Spleen (tissue), 13 donors: ENCODE measurements at places on chromosomes 7 and 10. TPM values are rescaled to one million over a fixed set of nuclear protein-coding genes. Genes with fewer than 3 reads are reported as not detected.
A peak's percentile ranks its signal among the peaks of the same experiment; 100 is the strongest.

DNA sequence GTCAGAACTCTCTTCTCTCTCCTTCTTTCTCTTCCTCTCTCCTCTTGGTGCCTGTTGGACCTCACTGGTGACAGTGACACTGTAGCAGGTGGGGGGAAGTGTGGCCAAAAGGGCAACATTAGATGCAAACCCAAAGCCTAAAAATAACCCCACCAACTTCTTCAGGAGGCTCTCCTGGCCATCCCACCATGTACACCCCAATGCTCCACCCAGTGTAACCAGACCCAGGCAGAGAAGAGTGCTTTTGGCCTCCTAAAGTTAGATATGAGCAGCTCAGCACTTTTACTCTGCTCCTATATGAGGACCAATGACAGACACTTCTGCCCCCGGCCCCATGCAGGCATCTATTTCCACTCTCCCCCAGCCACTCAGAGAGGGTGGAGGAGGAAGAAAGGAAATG is 5.5 kb downstream of the MYOZ1 start:
- H3K27me3 ChIP-seq: no peaks in the 10 kb centered on the region
- H3K27ac ChIP-seq: no peak overlapping the region
- no peak for DNase-seq

- no peaks in the 10 kb centered on the region for H3K27me3 ChIP-seq
- DNase-seq: no peak
- no peak overlapping the region for H3K4me3 ChIP-seq
- no peak overlapping the region for H3K27ac ChIP-seq
- no peaks in the 10 kb centered on the region for H3K4me1 ChIP-seq
Measured at GRCh38 chr10:48236199-48236621, 38.3 kb downstream of the FRMPD2 start.

- H3K36me3 ChIP-seq: no peaks in the 10 kb centered on the region
- no peak for DNase-seq
- no peak overlapping the region for H3K27ac ChIP-seq
Measured at GRCh38 chr7:28729281-28729680, 228.8 kb downstream of the TRIL start.

DNA sequence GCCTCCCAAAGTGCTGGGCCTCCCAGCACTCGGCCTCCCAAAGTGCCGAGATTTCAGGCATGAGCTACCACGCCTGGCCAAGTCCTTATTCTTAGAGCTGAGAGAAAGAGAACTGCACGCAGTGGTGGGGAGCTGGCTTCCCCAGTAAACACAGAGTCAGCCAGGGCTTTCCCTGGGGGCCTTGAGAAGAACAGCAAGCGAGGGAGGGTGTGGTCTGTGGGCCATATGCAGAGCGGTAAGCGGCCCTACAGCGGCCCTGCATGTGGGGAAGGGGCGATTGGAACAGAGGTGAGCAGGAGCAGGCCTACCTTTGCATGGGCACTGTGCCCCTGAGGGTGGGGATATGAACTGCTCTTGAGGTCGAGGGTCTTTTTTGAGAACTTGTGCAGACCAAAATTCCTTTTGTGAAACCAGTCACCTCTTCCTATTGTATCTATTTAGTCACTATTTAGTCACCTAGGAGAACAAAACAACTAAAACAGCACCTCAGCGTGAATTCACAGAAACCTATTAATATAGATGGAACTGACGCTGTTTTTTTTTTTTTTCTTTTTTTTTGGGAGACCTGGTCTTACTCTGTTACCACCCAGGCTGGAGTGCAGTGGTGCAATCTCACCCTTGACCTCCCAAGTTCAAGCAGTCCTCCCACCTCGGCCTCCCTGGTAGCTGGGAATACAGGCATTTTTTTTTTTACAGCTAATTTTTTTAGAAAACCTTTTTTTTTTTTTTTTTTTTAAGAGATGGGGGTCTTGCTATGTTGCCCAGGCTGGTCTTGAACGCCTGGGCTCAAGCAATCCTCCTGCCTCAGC is 36.9 kb upstream of the SH2D4B start:
- no peaks in the 10 kb centered on the region for H3K27me3 ChIP-seq
- no peak overlapping the region for H3K4me3 ChIP-seq
- peaks cover 100% of the 10 kb centered on the region for H3K4me1 ChIP-seq
- peaks cover 37% of the 10 kb centered on the region for H3K36me3 ChIP-seq
- H3K27ac ChIP-seq: peak overlapping the region; percentile 83
- DNase-seq: peak; percentile 86

DNA sequence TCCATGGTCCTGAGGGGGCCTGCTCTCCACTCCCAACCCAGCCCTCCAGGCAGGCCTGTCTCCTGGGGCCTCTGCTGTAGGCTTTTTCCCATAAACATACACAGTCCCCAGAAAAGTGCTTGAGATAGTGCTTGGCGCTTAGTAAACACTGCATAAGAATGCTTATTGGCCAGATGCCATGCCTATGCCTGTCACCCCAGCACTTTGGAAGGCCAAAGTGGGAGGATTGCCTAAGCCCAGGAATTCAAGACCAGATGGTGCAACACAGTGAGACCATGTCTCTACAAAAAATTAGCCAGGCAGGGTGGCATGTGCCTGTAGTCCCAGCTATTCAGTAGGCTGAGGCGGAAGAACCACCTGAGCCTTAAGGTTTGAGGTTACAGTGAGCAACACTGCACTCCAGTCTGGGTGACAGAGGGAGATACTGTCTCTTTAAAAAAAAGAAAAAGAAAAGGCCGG is 24.6 kb upstream of the ASL start:
- H3K27ac ChIP-seq: no peak overlapping the region
- H3K36me3 ChIP-seq: no peaks in the 10 kb centered on the region
- no peak for DNase-seq
- H3K27me3 ChIP-seq: no peaks in the 10 kb centered on the region

DNA sequence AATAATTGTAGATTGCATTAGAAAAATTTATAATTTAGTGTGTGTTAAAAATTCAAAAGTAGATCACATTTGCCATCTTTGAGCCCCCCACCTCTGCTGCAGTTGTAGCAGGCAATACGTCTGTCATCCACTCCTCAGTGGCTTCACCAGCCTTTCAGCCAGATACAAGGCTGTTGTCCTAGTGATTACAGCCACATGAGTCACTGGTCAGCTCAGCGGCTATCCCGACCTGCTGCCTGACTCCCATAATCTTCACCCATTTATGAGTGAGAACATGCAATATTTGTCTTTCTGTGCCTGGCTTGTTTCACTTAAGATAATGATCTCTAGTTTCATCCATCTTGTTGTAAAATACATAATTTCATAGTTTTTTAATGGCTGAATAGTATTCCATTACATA is 9.2 kb downstream of the OR2A5 start:
- H3K36me3 ChIP-seq: no peaks in the 10 kb centered on the region
- no peak overlapping the region for H3K4me3 ChIP-seq
- no peak overlapping the region for H3K27ac ChIP-seq

GRCh38 chr7:7808156-7808555 is 89.7 kb upstream of the RPA3 start:
- H3K4me3 ChIP-seq: no peak overlapping the region
- H3K27ac ChIP-seq: no peak overlapping the region
- no peak for DNase-seq
- no peaks in the 10 kb centered on the region for H3K27me3 ChIP-seq
- H3K4me1 ChIP-seq: peaks cover 9% of the 10 kb centered on the region

- H3K27me3 ChIP-seq: no peaks in the 10 kb centered on the region
- H3K36me3 ChIP-seq: no peaks in the 10 kb centered on the region
- no peak for DNase-seq
Measured at GRCh38 chr7:103622274-103622673, 176.3 kb upstream of the SLC26A5 start.

The SFRP4 gene
- 2.0 TPM for polyA plus RNA-seq
